HS-5 (cell line): ENCODE measurements at places on chromosomes 16 and 17.

DNA sequence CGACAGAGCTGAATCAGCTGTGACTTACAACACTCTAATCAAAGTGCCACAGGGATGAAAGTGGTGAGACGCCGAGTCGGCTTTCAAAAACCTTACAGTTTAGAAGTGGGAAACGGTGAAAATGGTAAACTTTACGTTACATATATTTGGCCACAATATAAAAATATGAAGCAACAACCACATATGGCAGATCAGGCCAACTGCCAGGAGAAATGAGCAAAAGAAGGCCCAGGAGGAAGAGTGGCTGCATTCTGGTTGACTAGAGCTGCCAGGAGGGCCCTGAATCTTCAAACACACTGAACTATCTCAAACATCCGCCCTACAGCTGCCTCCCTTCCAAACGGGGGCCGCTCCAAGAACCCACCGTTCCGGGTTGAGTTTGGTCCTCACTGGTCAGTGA, 56.3 kb downstream of the MRM3 start:
- DNase-seq: no peak

DNA sequence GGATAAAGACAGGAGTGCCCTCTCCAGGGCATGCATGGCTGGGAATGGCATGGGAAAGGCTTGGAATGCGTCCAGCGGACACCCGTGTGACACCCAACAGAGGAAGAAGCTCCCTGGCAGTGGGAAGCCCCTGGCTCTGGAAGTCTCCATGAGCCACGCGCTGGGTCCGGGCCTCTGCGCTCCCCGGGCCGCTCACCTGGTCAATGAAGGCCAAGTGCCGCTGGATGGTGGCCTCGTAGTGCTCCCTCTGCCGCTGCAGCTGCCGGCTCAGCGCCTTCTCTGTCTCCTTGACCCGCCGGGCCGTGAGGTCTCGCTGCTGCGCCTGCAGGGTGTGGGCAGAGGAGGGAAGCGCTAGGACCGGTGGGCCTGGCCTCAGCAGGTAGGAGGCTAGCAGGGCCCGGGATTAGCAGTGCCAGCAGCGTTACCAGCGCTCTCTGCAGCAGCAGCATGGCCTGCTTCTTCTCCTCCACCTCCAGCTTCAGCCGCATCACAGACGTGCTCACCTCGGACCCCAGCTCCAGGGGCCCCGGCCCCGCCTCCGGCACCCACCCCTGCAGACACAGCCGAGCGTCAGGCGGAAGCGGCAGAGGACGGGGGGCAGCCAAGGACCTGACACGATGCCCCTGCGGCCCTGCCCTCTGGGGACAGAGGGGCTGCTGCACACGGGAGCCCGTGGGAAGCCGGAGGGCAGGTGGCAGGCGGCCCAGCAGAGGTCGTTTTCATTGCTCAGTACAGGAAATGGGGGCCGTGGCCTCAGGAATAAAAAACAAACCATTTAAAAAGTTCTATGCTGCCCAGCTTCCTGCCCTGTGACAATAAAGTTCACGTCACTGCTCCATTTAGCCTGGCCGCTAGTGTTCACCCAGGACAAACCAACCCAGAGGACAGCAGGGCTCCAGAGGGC, 26.0 kb downstream of the CEP131 start:
- DNase-seq: no peak

- DNase-seq: no peak
These were observed 89.1 kb downstream of the TBC1D16 start for GRCh38 chr17:79946352-79947231.

DNA sequence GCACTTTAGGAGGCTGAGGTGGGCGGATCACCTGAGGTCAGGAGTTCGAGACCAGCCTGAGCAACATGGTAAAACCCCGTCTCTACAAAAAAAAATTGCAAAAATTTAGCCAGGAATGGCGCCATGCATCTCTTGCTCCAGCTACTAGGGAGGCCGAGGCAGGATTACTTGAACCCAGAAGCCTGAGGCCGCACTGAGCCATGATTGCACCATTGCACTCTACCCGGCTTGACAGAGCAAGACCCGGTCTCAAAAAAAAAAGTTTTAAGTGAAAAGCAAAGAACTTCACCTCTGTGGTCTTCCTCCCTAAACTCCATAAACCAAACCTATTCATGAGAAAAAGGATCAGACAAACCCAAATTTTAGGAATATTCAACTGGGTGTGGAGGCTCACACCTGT, 7.0 kb downstream of the CD2BP2 start:
- no peak for DNase-seq
